ENCODE measurements at places on chromosomes 2 and 18.
A peak's percentile ranks its signal among the peaks of the same experiment; 100 is the strongest.

GRCh38 chr2:10963155-10963554 lies 51.4 kb downstream of the KCNF1 start:
- DNase-seq: no peak

- peak; percentile 35 for DNase-seq
Measured at GRCh38 chr2:8576525-8577167, 105.2 kb upstream of the ID2 start.

DNA sequence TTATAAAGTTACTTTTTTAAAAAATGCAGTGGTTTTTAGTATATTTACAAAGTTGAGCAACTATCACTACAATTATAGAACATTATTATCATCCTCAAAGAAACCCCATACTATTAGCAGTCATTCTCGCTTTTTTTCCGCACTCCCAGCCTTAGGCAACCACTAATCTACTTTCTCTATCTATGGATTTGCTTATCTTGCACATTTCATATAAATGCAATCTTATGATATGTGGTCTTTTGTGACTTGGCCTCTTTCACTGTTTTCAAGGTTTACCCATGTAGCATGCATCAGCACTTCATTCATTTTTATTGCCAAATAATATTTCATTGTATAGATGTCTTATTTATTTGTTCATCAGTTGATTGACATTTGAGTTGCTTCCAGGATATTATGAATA lies 273.4 kb downstream of the AGPS start:
- no peak for DNase-seq

- no peak for DNase-seq
Measured at GRCh38 chr2:223877721-223878410, 40.5 kb upstream of the AP1S3 start.

GRCh38 chr18:41871229-41872000 lies 83.6 kb upstream of the PIK3C3 start:
- no peak for DNase-seq

DNA sequence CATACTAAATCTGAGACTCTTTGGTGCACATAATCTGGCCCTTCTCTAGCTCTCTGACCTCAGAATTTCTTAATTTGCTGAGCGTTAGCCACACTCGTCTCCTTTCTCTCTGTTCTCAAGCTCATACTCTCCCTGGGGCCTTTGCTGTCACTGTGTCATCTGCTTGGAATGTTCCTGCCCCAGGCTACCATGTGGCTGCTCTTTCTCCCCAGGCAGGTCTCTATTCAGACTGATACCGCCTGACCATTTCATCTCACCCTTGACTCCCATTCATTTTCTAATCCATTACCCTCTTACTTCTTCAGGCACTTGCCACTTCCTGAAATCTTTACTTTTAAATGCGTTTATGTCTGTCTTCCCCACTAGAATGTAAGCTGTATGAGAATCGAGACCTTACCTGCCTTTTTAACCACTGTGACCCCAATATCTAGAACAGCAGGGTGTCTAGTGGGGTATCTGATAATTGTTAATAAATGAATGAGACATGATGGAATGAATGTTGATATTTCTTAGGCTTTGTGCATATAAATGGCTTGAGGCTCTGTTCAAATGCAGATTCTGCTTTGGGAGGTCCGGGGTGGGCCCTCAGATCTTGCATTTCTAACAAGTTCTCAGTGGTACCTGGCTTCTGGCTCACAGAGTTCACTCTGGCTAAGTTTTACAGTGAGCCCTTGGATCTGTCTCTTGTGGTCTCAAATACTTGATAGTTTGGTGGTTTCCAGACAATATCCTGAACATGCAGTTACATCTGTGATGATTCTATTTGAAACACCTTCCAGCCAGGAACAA lies 89.9 kb upstream of the EPC2 start:
- DNase-seq: no peak
